ENCODE measurements at places on chromosomes 1 and 21. TPM values are rescaled to one million over a fixed set of nuclear protein-coding genes. Genes with fewer than 3 reads are reported as not detected.

Gene SERINC2
- 19.8 TPM for total RNA-seq

Gene SPRR5
- total RNA-seq: not detected

Gene C1orf226
- total RNA-seq: 6.4 TPM

Gene LPAR3
- not detected for total RNA-seq

Gene PDE9A
- total RNA-seq: 0.60 TPM

Gene C1orf116
- total RNA-seq: 0.07 TPM

Gene OLIG2
- 0.46 TPM for total RNA-seq

Gene TADA1
- total RNA-seq: 9.3 TPM

Gene RPTN
- total RNA-seq: not detected

Gene ANKRD35
- total RNA-seq: not detected

Gene TEDDM1
- total RNA-seq: not detected

Gene FAM177B
- not detected for total RNA-seq

Gene WNT9A
- total RNA-seq: 2.7 TPM

All from chondrocyte (in vitro differentiated cells).